Activated T-cell treated with anti-CD3 and anti-CD28 coated beads, Interleukin-2, amount 50 U/mL, for 1 hour (primary cell): ENCODE measurements at places on chromosomes 5 and 9.

- no peak for DNase-seq
These were observed 57.4 kb downstream of the NFIB start for GRCh38 chr9:14256588-14256987.

DNA sequence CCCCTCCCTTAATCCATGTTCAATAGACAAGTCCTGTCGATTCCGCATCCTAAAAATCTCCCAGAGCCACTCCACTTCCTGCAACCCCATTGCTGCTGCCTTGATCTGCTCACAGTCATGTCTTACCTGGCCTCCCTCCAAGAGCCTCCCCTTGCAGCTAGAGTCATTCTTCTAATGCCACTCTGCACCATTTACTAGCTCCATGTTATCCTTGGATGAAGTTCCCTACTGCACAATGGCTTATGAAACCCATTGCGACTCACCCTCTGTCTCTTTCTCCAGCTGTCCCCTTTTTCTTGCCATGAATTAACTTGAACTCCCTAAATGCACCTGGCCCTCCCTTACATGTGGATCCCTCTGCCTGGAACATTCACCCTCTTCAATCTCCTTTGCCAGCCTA, 39.5 kb downstream of the MEGF10 start:
- DNase-seq: no peak

DNA sequence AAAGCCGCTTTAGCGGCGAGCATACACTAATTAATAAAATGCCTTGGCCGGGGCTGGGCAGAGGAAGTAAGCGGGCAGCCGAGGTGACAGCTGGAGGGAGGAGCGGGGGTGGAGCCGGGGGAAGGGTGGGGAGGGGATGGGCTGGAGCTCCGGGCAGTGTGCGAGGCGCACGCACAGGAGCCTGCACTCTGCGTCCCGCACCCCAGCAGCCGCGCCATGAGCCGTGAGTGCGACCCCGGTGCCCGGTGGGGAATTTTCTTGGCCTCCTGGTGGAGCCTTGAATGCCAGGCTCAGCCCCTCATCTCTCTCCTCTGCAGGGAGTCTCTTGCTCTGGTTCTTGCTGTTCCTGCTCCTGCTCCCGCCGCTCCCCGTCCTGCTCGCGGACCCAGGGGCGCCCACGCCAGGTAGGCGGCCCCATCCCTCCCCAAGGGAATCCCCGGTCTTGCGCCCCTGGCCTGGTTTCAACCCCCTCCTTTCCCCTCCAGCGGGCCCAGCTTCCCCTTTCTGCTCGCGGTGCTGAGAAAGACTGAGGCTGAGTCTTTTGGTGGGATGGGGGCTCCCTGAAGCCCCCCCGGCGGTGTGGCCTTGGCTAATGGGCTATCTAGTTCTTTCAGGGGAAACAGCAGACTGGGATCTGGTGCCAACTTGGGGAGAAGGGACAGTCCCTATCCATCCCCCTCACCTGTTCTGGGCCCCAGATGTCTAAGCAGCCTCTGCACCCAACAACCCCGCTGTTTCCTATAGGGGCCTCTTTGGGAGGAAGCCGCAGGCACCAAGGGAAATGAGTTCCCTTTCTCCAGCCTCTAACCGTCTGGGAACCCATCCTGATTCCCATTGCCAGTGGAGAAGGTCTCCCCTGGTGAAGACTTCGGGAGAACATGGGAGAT, at the start of gene PTGS1:
Gene PTGS1 (plus strand): TSS at position 156 of the 887 bp plus-strand sequence. CDS start 61 bp downstream, at position 217.
- no peak for DNase-seq

- no peak for DNase-seq
These were observed 41.7 kb downstream of the AHRR start for GRCh38 chr5:362978-363765.

- DNase-seq: no peak
These were observed 56.7 kb upstream of the PAPPA start for GRCh38 chr9:116096853-116097252.

DNA sequence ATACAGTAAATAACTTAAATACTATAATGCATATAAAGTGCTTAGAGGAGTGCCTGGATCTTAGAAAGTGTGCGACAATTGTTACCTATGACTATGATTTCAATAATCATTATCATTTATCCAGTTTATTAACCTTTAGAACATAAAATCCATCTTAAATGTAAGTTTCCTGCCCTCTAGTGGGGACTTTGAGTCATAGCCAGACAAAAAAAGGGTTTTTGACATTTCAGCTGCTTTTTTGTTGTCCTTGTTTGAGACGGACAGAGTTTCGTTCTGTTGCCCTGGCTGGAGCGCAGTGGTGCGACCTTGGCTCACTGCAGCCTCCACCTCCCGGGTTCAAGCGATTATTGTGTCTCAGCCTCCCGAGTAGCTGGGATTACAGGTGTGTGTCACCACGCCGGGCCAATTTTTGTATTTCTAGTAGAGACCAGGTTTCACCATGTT, 9.7 kb upstream of the C9orf152 start:
- DNase-seq: no peak

DNA sequence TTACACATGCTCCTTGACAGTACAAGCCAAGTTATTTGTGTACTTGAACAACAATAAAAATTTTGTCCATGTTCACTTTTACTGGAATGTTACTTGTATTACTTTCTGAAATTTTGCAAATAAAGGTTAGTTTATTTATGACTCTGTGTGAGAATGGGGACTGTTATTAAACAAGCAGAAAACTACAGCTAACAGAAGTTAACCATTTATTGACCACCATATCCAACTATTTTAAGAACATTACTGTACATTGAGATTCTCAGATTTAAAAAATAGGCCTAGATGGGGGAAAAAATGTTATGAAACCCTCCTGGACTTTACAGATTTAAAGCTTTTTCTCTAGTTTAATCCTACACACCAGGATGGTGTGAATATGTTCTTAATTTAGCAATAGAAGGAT, 1.8 kb downstream of the SLC25A51 start:
- no peak for DNase-seq
